ENCODE measurements at places on chromosomes 1 and 21.
A peak's percentile ranks its signal among the peaks of the same experiment; 100 is the strongest.

DNA sequence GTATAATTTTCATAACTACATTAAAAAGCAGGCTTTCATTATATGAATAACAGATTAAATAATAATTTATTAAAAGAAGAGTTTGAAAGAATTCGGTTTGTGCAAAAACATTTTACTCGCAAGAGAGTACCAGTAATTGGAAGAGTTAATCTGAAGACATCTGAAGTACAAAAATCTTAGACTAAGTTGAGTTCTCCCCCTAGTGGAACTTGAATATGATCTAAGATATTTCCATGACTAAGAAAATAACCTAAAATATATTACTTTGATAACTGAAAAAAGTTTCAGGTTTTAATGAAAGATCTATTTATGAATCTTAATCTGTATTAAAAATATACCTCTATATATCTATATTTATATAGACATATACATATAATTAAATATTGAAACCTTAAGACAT is 112.5 kb upstream of the GFI1 start:
- H3K27ac ChIP-seq: no peak overlapping the region
- H3K4me1 ChIP-seq: no peaks in the 10 kb centered on the region
- H3K27me3 ChIP-seq: no peaks in the 10 kb centered on the region

GRCh38 chr1:175865041-175865766 is 121.8 kb upstream of the TNR start:
- H3K27ac ChIP-seq: no peak overlapping the region
- H3K36me3 ChIP-seq: no peaks in the 10 kb centered on the region
- H3K4me1 ChIP-seq: no peaks in the 10 kb centered on the region
- H3K27me3 ChIP-seq: no peaks in the 10 kb centered on the region
- H3K4me3 ChIP-seq: no peak overlapping the region

GRCh38 chr1:153881751-153882150 is 41.0 kb downstream of the GATAD2B start:
- no peak for DNase-seq
- H3K4me1 ChIP-seq: no peaks in the 10 kb centered on the region
- H3K27me3 ChIP-seq: no peaks in the 10 kb centered on the region
- no peak overlapping the region for H3K4me3 ChIP-seq
- H3K36me3 ChIP-seq: no peaks in the 10 kb centered on the region
- no peak overlapping the region for H3K27ac ChIP-seq

DNA sequence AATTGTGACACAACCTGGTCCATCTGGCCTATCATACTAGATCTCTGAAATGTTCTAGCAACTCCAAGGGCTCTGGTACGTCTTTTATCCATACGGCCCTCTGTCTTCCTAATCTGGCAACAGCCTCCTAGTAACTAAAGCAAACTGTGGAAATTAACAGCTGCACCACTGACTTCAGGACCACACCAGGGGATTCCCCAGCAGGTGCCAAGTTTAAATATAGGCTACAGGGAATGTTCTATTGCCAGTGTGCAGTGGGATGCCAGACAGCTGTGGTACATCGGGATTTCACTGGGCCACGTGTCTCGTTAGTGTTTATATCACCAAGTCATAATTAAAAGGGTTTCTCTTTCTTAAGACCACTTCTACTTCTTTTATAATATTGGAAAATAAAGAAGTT is 94.3 kb downstream of the RGS2 start:
- no peak overlapping the region for H3K4me3 ChIP-seq
- H3K4me1 ChIP-seq: no peaks in the 10 kb centered on the region
- DNase-seq: no peak
- no peaks in the 10 kb centered on the region for H3K36me3 ChIP-seq

DNA sequence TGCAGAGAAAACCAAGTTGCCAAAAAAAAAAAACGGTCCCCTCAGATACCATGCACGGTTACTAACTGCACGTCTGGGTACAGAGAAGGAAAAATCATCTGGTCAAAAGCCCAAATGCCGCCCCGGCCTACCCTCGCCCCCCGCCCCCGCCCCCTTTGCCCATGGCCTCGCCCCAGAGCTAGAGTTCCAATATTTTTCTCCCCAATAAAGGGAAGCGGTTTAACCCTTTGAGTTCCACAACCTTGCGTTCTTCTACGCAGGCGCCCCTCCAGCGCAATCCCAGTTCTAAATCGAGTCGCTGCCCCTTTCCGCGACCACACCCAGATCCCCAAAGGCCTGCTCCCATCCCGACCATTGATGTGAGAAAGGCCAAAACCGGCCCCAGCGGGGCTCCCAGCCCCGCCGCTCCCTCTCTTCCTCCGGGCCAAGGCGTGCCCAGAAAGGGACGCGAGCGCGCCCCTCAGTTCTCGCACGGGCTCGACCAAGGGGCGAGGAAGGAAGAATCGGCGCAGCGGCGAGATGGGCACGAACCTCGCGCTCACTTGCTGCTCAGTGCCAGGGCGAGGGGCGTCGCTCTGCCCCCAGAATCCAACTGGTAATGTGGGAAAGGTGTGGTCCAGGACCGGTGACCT is 797 bp downstream of the WDR47 start:
- no peaks in the 10 kb centered on the region for H3K27me3 ChIP-seq
- DNase-seq: no peak
- H3K27ac ChIP-seq: peak overlapping the region; percentile 82
- H3K4me3 ChIP-seq: peak overlapping the region; percentile 90
- peaks cover 8% of the 10 kb centered on the region for H3K4me1 ChIP-seq
- H3K36me3 ChIP-seq: no peaks in the 10 kb centered on the region

DNA sequence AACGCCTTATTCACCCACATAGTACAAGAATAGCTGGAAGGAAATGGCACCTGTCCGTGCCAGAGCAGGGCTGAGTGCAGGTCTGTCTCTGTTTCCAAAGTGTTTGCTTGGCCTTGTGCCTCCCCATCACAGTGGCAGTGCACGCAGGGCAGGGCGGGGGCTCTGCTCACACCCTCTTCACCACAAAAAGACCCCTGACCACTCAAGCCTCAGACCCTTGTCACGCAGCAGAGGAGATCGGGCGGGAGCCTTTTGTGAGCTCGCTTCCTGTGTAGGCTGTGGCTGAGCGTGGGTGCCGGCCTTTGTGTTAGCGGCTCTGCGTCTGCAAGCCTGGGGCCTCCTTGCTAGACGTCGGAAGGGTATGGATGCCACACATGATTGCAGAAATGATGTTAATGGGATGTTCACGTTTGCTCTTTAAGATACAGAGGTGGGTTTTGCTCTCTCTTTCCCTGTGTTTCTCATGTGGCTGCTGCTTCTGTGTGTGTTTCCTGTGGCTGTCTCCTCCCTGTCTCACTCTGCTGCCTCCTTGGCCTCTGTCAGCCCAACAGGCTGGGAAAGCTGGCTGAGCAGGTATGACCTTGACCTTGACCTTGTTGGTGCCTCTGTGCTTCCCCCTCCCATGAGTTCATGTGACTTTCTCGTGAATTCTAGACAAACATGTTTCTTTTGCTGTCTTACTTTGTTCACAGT is 45.4 kb downstream of the S100B start:
- no peaks in the 10 kb centered on the region for H3K27me3 ChIP-seq
- H3K4me1 ChIP-seq: peaks cover 39% of the 10 kb centered on the region
- peak overlapping the region; percentile 36 for H3K4me3 ChIP-seq
- peak overlapping the region; percentile 69 for H3K27ac ChIP-seq

DNA sequence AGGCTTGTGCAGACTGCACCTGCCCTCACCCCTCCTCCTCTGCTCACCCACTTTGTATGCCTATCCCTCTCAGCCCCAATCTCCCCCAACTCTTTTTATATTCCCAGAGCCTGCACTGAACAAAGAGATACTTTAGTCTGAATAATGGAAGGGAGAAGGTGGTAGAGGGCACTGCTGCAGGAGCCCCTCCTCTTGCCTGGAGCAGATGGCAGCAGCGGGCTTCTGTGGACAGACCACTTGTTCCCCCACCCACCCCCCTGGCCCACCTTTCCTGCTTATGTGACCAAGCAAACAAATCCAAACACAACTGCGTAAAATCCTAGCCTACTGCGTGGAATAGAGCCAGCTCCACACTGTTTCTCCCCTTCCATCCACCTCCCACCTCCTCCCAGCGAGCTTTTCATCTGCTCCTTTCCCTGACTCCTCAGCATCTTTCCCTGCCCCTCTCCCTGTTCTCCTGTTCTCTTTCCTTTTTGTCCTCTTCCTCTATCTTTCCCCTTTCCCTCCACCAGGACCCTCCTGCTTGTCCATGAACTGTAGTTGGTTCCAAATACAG is 27.5 kb downstream of the RGS8 start:
- no peak for DNase-seq
- H3K36me3 ChIP-seq: no peaks in the 10 kb centered on the region
- H3K27me3 ChIP-seq: no peaks in the 10 kb centered on the region
- H3K4me1 ChIP-seq: no peaks in the 10 kb centered on the region

All from effector memory CD4-positive, alpha-beta T cell (primary cell).